ENCODE measurements at places on chromosomes 11 and 22. TPM values are rescaled to one million over a fixed set of nuclear protein-coding genes. Genes with fewer than 3 reads are reported as not detected.

Gene LUZP2
- total RNA-seq: not detected

Gene NEU3
- 26.7 TPM for total RNA-seq

Gene OR9Q2
- not detected for total RNA-seq

Gene TRPM5
- not detected for total RNA-seq

Gene MYO7A
- total RNA-seq: 3.0 TPM

Gene TREH
- not detected for total RNA-seq

Gene DDX25
- total RNA-seq: not detected

DNA sequence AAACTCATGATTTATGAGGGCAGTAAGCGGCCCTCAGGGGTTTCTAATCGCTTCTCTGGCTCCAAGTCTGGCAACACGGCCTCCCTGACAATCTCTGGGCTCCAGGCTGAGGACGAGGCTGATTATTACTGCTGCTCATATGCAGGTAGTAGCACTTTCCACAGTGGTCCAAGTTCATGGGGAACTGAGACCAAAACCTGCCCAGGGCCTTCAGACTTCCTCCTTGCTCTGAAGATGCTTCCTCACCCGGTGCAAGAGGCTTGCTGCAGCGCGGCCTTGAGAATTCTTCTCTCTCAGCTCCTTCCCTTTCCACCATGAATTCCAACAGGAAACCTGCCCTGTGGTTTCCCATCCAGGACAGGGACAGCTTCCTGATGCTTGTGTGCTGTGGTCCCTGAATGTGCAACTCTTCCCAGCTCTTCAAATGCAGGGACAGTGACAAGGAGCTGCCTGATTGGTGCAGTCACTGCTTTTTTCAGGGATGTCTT, 53.9 kb downstream of the GGTLC2 start:
- no peak overlapping the region for H3K27ac ChIP-seq
- no peaks in the 10 kb centered on the region for H3K36me3 ChIP-seq
- H3K4me3 ChIP-seq: no peak overlapping the region
- H3K27me3 ChIP-seq: no peaks in the 10 kb centered on the region

DNA sequence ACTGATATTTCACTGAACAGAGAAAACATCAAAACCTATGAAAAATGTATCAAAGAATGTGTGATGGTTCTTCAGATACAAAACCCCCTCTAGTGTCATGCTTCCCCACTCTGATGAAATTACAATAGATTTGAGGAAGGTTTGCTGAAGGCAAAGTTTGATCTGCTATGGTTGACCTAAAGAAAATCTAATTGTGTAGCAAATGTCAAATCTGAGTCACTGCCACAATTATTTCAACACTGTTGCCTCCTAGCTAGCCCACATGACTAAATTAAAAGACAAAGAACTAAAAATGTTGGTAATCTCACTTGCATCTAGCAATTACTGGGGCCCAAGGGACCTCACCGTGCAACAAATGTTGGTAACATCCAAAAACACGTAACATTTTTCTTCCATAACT, 728.0 kb downstream of the DLG2 start:
- H3K27ac ChIP-seq: no peak overlapping the region
- no peaks in the 10 kb centered on the region for H3K4me1 ChIP-seq
- H3K4me3 ChIP-seq: no peak overlapping the region
- no peaks in the 10 kb centered on the region for H3K36me3 ChIP-seq
- H3K27me3 ChIP-seq: peaks cover 2% of the 10 kb centered on the region

- no peak overlapping the region for H3K27ac ChIP-seq
- peaks cover 5% of the 10 kb centered on the region for H3K4me1 ChIP-seq
- H3K27me3 ChIP-seq: no peaks in the 10 kb centered on the region
- H3K36me3 ChIP-seq: no peaks in the 10 kb centered on the region
Observed at GRCh38 chr11:130269326-130269943, 45.3 kb downstream of the ZBTB44 start.

- no peak overlapping the region for H3K4me3 ChIP-seq
- no peaks in the 10 kb centered on the region for H3K27me3 ChIP-seq
- no peak for DNase-seq
Observed at GRCh38 chr11:8097926-8098325, 16.9 kb downstream of the TUB start.

DNA sequence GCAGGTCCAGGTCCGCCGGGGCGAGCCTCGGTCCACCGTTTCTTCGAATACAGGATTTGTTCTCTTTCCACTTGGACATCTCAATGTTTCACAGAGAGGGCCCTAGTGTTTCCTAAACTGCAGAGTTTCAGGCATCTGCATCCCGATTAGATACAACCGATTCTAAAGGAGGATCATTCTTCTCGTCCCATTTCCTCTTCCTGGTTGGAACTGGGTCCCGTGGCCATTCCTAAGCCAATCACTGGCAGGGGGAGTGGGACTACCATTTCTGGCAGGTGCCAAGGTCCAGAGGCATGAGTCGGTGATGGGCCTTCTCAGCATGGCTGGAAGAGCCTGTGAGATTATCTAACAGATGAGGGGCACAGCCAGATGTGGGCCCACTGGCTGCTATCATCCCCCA, 68.9 kb downstream of the ELFN2 start:
- no peak overlapping the region for H3K4me3 ChIP-seq
- peaks cover 50% of the 10 kb centered on the region for H3K27me3 ChIP-seq
- no peak overlapping the region for H3K27ac ChIP-seq
- H3K4me1 ChIP-seq: no peaks in the 10 kb centered on the region

- no peak overlapping the region for H3K4me3 ChIP-seq
- DNase-seq: peak; percentile 47
- H3K27ac ChIP-seq: peak overlapping the region; percentile 60
- H3K4me1 ChIP-seq: no peaks in the 10 kb centered on the region
- peaks cover 38% of the 10 kb centered on the region for H3K36me3 ChIP-seq
Observed at GRCh38 chr11:8671193-8671612, 11.3 kb downstream of the TRIM66 start.

DNA sequence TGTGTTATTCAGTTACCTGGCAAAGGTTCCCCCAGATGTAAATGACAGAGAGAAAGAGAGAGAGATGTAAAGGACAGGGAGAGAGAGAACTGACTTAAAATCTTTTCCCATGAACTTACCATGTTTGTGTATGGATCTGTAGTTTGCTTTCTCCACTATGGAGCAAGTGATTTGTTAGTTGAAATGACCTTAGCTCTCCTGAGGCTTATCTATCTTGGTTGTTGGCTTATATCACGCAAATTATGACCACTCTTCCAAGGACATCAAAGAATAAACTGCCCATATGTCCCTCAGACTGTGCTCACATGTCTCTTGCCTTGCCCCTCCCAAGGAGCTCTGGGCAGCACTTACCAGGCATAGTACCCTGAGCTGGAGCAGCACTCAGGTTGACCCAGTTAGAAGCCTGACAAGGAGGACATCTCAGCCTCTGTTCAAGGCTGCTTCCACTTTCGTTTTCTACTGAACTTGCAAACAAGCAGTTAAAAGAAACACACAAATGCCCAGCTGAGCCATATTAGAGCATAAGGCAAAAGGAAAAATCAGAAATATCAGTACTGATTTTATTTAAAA, 95.3 kb upstream of the RCN1 start:
- H3K27me3 ChIP-seq: no peaks in the 10 kb centered on the region
- DNase-seq: no peak
- no peaks in the 10 kb centered on the region for H3K36me3 ChIP-seq
- H3K4me1 ChIP-seq: no peaks in the 10 kb centered on the region
- no peak overlapping the region for H3K27ac ChIP-seq
- H3K4me3 ChIP-seq: no peak overlapping the region

DNA sequence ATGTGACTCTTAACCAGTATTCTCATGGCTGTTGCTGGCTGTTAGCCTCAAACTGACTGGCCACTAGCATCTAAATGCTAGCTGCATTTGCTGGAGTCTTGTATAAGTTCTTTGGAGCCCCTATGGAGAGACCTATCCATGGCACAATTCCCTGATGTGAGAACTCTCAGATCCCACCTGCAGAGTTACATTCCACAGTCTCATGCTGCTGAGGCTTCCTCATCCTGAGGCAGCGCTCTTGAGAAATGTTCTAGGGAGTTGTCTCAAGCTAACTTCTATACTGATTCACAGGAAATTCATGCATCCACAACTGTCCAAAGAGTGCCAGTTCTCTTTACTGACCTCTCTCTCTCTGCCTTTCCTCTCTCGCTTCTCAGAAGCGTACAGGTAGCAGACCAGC, 218.0 kb upstream of the PITPNB start:
- H3K4me1 ChIP-seq: no peaks in the 10 kb centered on the region
- H3K4me3 ChIP-seq: no peak overlapping the region
- no peaks in the 10 kb centered on the region for H3K36me3 ChIP-seq
- no peak for DNase-seq
- H3K27ac ChIP-seq: no peak overlapping the region

DNA sequence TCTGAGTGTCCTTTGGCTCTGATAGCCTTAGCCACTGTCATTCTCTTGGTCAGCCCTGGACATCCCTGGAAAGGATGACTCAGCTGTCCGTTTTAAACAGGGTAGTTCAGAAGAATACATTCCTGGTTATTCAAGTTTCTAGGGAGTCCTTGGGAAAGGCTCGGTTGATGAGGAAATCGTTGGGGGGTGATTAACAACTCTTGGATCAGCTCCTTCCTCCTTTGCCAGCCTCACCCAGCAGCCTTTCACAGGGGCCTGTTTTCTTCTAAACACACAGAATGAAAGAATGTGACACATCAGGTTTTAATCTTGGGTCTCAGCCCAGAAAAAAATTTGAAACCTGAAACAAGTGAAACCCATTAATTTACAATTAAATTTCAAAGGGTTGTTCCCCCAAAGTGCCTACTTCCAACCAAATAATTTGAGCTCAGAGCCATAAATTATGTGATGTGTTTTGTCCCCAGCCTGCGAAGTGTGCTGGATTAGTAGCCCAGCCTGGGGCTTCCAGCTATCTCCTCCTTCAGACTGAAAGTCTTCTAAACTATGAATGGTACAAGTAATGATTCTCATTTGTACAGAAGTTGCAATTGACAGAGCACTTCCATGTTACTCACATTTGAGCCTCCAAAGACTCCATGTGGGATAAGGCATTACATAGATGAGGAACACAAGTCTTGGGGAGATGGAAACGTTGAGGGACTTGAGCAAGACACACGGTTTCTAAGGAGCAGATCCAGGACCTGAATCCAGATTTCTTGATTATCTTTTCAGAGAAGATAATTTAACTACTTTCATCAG, 19.3 kb upstream of the MRGPRX2 start:
- no peaks in the 10 kb centered on the region for H3K36me3 ChIP-seq
- H3K27ac ChIP-seq: no peak overlapping the region
- H3K4me1 ChIP-seq: no peaks in the 10 kb centered on the region

DNA sequence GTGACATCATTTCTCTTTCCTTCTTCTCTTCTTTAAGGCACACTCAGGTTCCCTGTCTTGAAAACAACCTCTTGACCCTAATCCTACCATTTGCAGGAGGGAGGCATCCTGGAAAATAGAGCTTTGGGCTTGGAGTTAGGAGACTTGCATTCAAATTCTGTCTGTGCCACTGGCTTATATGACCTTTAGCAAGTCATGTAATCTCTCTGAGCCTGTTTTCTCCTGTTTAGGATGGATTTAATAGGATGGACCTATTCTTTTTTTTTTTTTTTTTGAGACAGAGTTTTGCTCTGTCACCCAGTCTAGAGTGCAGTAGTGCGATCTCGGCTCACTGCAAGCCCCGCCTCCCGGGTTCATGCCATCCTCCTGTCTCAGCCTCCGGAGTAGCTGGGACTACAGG, 25.1 kb upstream of the CCDC134 start:
- H3K4me3 ChIP-seq: no peak overlapping the region
- no peaks in the 10 kb centered on the region for H3K36me3 ChIP-seq
- DNase-seq: no peak
- H3K27me3 ChIP-seq: no peaks in the 10 kb centered on the region
- no peak overlapping the region for H3K27ac ChIP-seq
- H3K4me1 ChIP-seq: no peaks in the 10 kb centered on the region

DNA sequence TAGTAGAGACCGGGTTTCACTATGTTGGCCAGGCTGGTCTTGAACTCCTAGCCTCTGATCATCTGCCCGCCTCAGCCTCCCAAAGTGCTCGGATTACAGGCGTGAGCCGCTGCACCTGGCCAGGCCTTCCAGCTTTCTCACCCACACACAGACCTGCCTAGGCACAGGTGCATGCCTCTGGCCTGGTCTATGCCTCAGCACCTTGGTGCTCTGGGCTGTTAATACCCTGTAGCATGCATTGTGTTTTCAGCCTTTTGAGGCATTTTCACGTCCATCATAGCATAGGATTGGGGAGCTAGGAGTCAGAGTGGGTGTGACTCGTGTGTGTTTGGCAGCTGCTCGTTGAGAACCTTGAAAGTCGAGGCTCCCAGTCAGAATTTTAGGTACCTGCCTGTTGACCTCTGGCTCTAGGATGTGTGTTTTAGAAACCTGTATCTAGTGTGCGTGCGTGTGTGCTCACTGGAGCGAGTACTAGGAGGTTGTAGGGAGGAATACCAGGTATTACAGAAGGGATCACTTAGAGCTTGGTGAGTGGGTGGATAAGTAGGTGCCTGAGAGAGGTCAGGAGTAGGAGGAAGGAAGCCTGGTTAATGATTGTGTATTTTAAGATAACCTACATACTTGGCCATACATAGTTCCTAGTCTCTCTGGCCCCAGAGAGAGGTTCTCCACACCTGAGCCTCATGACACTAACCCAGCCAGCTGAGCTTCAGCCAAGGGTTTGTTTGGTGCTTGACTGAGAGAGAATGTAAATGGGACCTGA, 20.0 kb downstream of the CRKL start:
- DNase-seq: no peak
- H3K27ac ChIP-seq: no peak overlapping the region
- H3K36me3 ChIP-seq: peaks cover 30% of the 10 kb centered on the region
- H3K27me3 ChIP-seq: no peaks in the 10 kb centered on the region
- peak overlapping the region; percentile 5 for H3K4me3 ChIP-seq

GRCh38 chr11:18479063-18479462, 23.4 kb downstream of the LDHAL6A start:
- no peak overlapping the region for H3K4me3 ChIP-seq
- H3K27ac ChIP-seq: no peak overlapping the region
- H3K27me3 ChIP-seq: no peaks in the 10 kb centered on the region

DNA sequence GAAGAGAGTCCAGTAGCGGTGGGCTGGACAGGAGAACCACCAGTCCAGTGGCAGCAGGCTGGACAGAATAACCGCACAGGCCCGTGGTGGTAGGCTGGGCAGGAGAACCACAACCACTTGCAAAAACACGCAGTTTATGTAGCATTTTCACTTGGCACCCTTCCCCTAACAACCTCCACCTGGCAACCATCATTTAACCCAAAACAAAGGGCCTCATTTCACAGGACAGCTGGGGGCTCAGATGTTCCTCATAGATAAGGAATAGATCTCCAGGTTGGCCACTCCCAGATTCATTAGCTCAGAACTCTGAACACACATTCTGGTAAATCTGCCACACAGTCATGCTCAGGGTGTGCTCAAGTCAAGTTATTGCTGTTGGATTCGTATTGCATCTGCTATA, 41.2 kb downstream of the SYTL2 start:
- no peaks in the 10 kb centered on the region for H3K27me3 ChIP-seq
- no peaks in the 10 kb centered on the region for H3K4me1 ChIP-seq
- no peak overlapping the region for H3K4me3 ChIP-seq

- peak; percentile 60 for DNase-seq
- no peaks in the 10 kb centered on the region for H3K27me3 ChIP-seq
- H3K4me3 ChIP-seq: no peak overlapping the region
- no peaks in the 10 kb centered on the region for H3K36me3 ChIP-seq
Observed at GRCh38 chr11:12724301-12725054, 50.3 kb downstream of the TEAD1 start.

DNA sequence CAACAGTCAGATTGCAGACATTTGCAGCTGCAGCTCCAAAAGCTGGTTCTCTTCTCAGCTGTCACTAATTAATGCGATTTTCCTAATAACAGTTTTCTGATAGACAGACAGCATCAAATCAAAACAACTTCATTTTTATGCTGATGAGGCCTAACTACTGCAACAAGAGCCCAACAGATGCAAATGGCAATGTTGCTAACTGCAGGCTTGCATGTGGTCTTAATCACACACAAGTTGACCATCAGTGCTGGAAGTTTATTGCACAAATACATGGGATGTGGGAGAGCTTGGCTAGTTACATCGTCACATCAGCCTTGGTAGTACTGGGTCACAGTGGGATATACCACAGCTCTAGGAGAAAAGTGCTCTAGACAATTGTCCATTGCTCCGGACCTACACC, 99.2 kb downstream of the SPON1 start:
- no peaks in the 10 kb centered on the region for H3K36me3 ChIP-seq
- H3K4me1 ChIP-seq: no peaks in the 10 kb centered on the region
- no peak overlapping the region for H3K27ac ChIP-seq
- H3K27me3 ChIP-seq: no peaks in the 10 kb centered on the region
